K562 (cell line): ENCODE measurements at places on chromosomes 6 and 20.

- DNase-seq = no peak
These were observed 28.0 kb upstream of the ADGRF5 start for GRCh38 chr6:46949632-46950280.

GRCh38 chr6:75196081-75196687, 9.7 kb downstream of the COL12A1 start:
- DNase-seq = no peak

GRCh38 chr20:53495398-53496092, 98.1 kb downstream of the ZNF217 start:
- no peak for DNase-seq

- DNase-seq = no peak
These were observed 103.9 kb upstream of the JAG1 start for GRCh38 chr20:10777710-10778109.

DNA sequence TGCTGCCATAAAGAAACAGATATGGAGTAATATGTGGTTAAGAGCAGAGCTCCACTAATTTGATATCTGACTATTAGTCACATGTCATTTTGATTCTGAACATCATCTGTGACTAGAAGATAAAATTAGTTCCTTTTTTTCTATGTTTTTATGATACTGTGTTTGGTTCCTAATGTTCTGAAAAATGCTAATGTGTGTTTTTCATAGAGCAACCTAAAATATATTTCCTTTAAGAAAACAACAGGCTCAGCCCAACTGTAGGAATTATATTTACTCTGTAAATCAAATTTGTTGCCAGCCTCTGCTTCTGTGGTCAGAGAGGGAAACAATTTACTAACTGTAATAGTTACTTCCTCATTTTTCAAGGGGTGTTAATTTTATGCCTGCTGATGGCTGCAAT, 33.3 kb upstream of the TXLNB start:
- DNase-seq = no peak

- DNase-seq = no peak
These were observed 93.3 kb upstream of the GCM1 start for GRCh38 chr6:53241938-53242337.

GRCh38 chr6:111477481-111477938, 5.5 kb downstream of the REV3L start:
- DNase-seq = no peak

GRCh38 chr6:4961322-4962168, 42.3 kb downstream of the RPP40 start:
- DNase-seq = no peak

- no peak for DNase-seq
These were observed 20.9 kb upstream of the PNPLA1 start for GRCh38 chr6:36248980-36249379.

GRCh38 chr6:25166955-25167748, 112.0 kb upstream of the CARMIL1 start:
- DNase-seq = no peak

DNA sequence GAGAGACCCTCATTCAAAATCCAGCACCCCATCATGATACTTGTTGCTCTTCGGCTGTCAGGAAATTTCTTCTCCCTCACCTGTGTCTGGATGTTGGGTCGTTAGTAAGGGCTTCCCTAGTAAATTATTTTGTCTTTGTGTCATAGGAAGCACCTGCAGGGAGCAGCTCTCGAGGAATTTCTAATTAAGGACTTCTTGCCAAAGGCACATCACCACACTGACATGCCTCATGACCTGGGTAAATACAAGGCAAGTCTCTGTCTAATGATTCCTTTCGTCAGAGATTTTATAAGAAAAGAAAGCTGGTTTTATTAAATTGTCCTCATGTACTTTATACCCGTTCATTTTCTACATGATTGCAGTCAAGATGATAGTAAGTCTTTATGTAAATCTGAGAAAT, at the start of gene NOX3:
Gene NOX3, minus strand, starts transcription at position 74 of the 400 bp plus-strand sequence. Its CDS starts 39 bp downstream, at position 35.
- no peak for DNase-seq

DNA sequence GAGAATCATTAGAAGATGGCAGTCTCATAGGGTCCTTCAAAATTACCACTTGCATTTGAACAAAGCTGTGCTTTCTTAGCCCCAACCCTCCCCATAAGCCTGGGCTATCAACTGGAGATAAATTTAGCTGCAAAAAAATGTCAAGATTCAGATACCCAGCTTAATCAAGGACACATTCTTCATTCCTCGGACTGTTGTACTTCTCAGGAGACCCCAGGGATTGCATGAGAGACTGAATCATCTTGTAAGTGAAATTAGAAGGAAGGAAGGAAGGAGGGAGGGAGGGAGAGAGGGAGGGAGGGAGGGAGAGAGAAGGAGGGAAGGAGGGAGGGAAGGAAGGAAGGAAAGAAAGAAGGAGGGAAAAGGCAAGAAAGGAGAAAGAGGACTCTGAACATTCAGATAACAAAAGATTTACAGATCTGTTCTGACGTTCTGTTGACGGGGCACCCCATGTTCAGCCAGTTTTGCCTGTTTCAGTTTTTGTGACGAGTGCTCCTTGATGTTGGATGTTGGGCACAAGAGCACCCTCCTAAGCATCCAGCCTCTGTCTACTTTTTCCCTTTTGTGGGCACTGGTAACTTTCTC, 498.7 kb downstream of the PREX1 start:
- DNase-seq = no peak

GRCh38 chr6:159233365-159234101, 64.3 kb downstream of the FNDC1 start:
- no peak for DNase-seq

- DNase-seq = no peak
These were observed 5.5 kb downstream of the HLA-DPB1 start for GRCh38 chr6:33081098-33081824.

- no peak for DNase-seq
These were observed 335.8 kb upstream of the FLRT3 start for GRCh38 chr20:14673164-14673563.

DNA sequence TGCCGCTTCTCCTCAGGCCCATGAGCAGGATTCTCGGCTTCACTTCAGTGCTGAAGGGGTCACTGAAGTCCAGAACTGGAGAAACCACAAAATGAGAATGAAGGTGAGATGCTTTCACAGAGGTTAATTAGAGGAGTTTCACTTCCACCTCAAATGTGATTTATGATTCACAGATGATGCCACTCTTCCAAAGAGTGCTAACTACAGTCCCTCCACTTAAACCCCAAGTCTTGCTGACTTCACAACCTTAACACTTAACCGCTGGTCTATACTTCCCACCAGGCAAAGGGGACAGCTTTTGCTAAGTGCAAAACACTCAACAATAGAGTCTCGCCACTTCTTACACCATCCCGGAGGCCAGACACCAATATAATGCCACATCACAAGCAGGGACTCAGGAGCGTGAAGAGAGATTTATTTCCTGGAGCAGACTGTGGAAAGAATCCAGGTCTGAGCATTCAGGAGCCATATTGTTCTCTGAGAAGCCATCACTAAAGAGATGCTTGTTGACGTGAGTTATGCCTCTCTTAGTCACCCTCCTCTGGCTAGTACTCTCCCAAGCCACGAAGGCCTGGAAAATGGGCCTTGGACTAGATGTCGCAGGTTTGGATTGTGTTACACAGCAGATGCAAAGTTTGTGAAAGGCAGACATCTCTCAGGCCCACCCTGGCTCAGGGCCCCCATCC, 24.4 kb downstream of the RRAGD start:
- no peak for DNase-seq
